SW 1271 (cell line): ENCODE measurements at places on chromosomes 4 and X.

DNA sequence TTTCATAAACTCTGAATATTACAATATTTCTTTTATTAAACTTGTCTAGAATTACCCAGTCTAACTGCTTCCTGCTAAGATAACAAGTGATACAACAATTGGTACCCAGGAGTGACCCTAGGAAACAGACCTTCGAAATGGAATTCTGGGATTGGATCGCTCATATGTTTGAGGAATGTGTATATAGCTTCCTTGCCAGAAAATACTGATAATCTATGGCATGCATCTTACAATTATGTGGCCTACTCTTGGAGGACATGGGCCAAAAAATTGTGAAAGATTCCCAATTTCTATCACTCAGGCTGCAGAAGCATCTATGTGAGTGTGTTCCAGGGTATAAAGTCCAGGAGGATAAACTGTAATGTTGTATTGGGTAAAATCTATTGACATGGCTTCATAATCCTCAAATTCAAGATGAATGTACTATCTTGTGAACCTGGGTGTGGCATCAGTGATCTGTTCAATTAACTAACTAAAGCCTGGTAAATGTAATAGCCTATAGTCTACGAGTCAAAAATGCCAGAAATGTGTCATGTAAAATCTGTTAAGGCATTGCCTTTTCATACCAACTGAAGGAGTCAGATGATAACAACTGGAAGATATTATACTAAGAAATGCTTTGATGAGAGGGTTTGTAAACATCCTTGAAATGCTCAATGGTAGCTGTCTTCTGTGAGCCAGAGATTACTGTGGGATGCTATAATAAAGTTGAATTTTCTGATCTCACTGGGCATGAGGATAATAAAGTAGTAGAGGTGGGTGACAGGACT lies 1499.3 kb downstream of the PCDH7 start:
- DNase-seq = no peak

DNA sequence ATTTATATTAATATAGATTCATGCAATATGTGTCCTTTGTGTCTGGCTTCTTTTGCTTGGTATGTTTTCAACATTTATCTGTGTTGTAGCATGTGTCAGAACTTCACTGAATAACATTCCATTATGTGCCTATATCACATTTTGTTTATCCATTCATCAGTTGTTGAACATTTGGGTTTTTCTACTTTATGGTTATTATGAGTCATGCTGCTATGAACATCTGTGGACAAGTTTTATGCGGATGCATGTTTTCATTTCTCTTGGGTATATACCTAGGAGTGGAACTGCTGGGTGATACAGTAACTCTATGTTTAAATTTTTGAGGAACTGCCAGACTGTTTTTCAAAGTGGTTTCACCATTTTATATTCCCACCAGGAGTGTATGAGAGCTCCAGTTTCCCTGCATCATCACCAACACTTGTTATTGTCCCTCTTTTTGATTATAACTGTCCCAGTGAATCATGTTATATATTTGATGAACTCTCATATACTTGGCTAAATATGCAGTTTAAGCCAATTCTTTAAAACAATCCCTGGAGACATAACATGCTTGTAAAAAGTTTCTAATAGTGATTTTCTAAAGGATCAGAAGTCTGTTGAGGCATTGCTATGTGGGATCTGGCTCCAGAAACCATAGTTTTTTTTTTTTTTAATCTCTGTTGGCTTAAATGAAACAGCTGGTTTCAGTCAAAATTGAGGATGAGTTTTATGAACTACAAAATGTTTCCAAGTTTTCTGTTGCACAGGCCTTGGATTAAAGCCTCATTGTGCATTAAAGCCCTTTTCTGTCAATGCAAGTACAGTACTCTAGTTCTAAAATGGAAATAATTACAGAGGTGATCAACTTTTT lies 21.6 kb upstream of the REPS2 start:
- DNase-seq = no peak

DNA sequence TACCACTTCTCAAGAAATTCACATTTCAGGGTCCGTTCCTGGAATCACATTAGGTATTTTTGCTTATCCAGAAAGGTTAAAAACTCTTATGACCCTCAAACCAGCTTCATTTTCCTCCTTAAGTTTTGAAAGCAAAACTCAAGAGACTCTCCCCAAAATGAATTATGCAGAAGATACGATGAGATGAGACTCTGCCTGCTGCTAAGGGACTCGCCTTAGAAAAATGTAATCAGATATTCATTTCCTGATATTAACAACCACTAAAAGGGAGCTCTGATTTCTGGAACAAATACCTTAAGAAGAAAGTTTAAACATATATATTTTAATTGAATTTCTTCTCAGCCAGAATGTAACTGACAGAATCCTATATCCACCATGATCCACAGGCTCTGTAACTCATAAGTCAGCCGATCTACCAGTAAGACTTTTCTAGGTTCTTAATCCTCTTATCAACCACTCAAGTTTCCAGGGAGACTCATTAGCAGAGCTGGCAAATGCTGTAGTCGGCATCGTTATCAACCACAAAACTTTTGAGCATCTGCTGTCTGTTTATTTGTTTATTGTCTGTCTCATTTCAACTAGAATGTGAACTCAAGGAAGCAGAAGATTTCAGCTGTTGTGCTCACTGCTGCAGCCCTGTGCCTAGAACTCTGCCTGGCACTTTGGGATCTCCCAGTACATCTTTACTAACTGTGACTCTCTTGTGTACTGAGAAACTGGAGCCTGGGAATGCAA lies 112.5 kb downstream of the LDB2 start:
- no peak for DNase-seq

DNA sequence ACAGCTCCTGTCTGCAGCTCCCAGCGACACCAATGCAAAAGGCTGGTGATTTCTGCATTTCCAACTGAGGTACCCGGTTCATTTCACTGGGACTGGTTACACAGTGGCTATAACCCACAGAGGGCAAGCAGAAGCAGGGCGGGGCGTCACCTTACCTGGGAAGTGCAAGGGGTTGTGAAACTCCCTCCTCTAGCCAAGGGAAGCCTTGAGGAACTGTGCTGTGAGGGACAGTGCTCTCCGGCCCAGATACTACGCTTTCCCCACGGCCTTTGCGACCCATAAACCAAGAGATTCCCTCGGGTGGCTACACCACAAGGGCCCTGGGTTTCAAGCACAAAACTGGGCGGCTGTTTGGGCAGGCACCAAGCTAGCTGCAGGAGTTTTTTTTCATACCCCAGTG lies 218.9 kb downstream of the PPP3CA start:
- DNase-seq = no peak

DNA sequence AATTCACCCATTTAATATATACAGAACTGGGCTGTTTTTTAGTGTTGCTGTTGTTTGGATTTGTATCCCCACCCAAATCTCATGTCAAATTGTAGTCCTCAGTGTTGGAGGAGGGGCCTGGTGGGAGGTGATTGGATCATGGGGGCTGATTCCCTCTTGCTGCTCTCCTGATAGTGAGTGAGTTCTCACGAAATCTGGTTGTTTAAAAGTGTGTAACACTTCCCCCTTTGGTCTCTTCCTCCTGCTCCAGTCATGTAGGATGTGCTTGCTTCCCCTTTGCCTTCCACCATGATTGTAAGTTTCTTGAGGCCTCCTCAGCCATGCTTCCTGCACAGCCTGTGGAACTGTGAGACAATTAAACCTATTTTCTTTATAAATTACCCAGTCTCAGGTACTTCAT lies 141.6 kb upstream of the AADAT start:
- no peak for DNase-seq

- DNase-seq = no peak
Observed at GRCh38 chr4:113144091-113144490, 94.6 kb downstream of the ANK2 start.

- no peak for DNase-seq
Observed at GRCh38 chr4:77093401-77093800, 17.6 kb upstream of the CCNI start.

DNA sequence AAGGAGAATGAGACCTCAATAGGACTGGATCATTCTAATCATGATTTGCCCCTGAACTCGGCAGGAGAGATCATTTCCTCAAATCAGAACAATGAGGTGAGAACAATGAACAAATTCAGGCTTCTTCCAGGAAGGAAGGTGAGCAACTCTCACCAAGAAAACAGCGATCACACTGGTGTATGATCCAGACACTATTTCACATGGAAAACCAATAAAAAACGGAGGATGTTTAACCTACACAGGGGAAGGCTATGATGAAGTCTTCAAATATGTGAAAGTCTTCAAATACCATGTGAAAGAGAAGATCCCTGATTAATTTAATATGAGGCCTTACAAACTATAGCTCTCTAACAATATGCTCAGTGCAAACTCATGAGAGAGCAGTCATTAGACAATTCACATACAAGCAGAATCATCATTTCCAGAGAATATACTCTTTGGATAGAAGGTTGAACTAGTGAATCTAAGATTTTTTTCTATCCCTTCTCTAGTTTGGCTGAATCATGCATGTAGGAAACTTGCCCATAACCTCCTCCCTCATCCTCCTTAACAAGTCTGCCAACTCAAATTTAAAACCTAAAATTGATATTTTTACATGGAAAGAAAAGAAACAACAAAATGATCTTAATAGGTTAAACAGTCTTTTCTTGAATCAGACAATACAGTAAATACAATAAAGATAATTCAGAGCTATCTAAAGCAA lies 122.5 kb downstream of the ADAMTS3 start:
- no peak for DNase-seq

DNA sequence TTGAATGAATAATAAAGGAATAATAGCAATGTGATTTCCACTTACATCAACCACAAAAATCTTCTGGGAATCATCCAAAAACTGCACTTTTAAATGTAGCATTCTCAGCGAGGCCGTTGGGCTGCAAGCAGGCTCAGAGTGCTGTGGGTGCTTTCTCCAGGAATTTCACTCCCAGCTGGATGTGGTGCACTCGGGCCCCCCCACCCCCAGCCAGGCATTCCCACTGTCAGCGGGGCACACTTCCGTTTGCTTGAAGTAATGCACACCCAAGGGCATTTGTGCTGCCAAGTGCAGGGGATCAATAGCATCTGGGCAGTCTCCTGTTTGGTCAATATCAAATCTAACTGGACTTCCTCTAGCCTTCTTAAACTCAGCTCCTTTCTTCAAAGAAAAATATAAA lies at the start of gene FRMD7:
FRMD7 (minus strand) TSS at position 278 of the 400 bp plus-strand sequence; CDS start at position 102, 176 bp downstream.
- DNase-seq = no peak

DNA sequence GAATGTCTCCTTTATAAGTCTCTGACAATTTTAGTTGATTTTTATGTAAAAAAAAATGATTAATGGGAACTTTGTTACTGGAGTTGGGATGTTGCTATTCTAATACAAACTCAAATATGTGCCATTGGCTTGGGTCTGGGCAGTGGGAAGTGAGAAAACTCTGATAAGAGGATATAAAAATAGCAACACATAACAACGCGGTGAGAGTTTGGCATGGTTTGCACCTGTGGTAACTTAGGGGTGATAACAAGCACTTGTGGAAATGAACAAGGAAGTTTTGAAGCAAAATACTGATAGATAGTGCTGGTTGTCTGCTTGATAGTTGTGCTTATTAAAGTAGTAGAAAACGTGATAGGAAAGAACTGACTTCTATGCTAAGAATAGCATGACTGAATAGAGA lies 743.3 kb upstream of the AGA start:
- no peak for DNase-seq
